ENCODE measurements at places on chromosomes 3 and 15. TPM values are rescaled to one million over a fixed set of nuclear protein-coding genes. Genes with fewer than 3 reads are reported as not detected.

SERPINI2 gene
- total RNA-seq, result not detected

CCR4 gene
- not detected for total RNA-seq

CDHR4 gene
- not detected for total RNA-seq

WDR5B gene
- 5.6 TPM for total RNA-seq

RASL12 gene
- under 0.01 TPM for total RNA-seq

OR5H15 gene
- not detected for total RNA-seq

WDR6 gene
- total RNA-seq, result 60.9 TPM

CDCP1 gene
- 2.5 TPM for total RNA-seq

SNUPN gene
- 23.8 TPM for total RNA-seq

NEO1 gene
- total RNA-seq, result 16.3 TPM

OXTR gene
- total RNA-seq, result 56.1 TPM

CLRN1 gene
- not detected for total RNA-seq

MUC13 gene
- not detected for total RNA-seq

TMEM108 gene
- 0.18 TPM for total RNA-seq

NOX5 gene
- total RNA-seq, result not detected

SLC9A9 gene
- total RNA-seq, result 2.3 TPM

CNTN3 gene
- 3.6 TPM for total RNA-seq
